ENCODE measurements at places on chromosomes 6 and 20.

- no peak for DNase-seq
Measured at GRCh38 chr6:37205997-37206340, 36.0 kb downstream of the PIM1 start.

GRCh38 chr20:62234339-62234738 is 4.0 kb upstream of the OSBPL2 start:
- DNase-seq, result no peak

DNA sequence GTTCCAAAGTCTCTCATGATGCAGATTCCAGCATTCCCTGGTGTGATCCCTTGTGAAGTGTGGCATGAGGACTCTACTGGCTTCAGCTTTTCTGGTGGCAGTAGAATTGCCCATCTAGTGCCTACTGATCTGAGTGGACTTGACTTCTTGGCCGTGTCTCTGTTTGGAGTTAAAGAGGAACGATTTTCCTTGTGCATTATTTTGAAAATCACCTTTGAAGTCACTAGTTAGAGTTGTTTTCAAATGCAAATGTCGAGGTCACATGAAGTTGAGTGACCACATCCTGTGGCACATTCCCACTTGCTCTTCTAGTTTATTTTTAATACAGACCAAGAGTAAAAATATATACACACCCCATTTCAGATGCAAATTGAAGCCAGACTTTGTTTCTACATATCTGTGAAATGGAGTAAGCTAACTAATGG is 270.7 kb upstream of the TAB2 start:
- DNase-seq, result no peak

- no peak for DNase-seq
Measured at GRCh38 chr6:137709424-137710236, 157.4 kb upstream of the TNFAIP3 start.

DNA sequence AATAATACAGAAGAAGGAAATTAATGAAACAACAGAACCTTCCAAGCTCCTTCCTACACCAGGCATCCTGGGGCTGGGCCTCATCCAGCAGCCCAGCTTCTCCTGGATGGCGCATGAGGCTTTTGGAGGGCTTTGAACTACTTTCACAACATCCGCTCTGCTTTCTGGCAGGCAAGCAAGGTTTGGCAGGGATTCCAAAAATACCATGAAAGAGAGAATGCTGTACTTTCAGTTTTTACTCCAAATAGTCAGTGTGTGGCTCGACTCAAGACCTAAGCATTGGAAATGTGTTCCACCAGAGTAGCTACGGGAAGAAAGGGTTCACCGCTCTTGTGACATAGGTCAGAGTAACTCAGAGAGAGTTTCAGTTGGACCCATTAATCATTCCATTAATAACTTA is 125.4 kb downstream of the OPRM1 start:
- DNase-seq, result no peak

DNA sequence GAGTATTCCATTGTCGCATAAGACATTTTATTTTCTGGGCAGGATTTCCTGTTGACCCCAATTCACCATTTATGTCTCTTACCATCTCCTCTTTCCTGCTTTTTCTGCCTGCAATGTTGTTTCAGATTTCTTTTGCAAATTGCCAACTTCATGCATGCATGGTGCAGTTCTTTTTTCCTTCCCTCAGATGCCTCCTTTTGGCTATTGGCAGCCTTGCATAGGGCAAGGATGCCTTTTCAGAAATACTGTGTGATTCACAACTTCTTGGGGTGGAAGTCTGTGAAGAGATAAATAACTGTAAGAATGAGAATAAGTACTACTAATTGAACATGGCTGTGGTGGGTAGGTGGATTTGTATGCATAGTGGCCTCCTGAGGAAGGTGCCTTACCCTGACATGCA is 116.7 kb downstream of the SOX4 start:
- DNase-seq, result no peak

- peak; percentile 35 for DNase-seq
Measured at GRCh38 chr6:158374020-158374419, 61.8 kb downstream of the TULP4 start.

DNA sequence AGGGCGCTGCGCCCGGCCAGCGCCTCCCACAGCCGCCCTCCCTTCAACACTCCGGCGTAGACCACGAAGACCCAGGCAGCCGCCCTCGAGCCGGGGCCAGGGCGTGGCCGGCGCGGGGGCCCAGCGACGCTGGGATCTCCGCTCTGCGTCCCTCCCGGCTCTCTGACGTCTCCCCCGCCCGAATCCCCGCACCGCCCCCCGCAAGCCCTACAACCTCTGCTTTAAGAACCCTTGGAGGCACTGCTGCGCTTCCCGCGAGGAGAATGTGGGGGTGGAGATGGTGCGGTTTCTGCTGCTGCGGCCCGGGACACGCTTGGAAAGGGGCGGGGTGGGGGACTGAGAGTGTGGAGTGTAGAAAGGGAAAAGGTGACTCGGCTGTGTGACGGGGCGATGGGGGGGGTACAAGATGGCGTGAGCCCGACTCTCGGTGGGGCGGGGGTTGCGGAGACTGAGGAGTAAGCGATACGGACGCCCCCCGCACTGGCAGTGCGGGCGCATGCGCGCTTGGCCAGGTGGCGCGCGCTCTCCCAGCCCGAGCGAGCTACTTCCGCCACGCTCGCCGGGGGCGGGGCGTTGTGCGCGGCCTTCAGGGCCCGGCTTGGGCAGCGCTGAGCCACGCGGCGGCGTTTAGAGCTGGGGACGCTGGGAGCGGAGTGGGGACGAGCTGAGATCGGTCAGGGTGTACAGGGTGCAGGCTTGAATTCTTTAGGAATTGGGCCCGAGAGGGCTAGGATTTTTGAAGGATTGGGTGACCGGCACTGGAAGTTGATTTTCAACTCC is at the start of gene SUPT3H:
TSS of gene SUPT3H (minus strand) at position 381 of the 780 bp plus-strand sequence.
- DNase-seq, result peak; percentile 98

- no peak for DNase-seq
Measured at GRCh38 chr20:62774762-62775161, 21.5 kb upstream of the MRGBP start.

DNA sequence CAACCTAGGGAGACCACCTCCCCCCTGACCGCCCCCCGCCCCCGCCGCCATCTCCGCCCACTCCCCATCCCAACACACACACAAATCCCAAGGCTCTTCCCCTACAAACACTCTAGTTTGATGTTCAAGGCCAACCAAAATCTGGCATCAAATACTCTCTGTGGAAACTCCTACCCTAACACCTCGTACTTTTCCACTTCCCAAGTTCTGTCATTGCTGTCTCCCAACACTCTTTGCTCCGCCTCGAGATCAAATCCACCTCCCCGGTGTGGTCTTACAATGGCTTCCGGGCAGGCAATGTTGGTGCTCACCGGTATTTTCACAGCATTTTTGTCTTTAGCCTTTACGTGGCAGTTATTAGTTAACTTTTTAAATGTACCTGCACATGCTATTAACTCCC is 4.8 kb upstream of the QKI start:
- no peak for DNase-seq

GRCh38 chr6:41467061-41467460 is 79.1 kb upstream of the FOXP4 start:
- DNase-seq, result no peak

GRCh38 chr20:55333798-55334197 is 671.5 kb downstream of the CBLN4 start:
- DNase-seq, result no peak

GRCh38 chr20:12597551-12597950 is 411.2 kb upstream of the SPTLC3 start:
- no peak for DNase-seq

DNA sequence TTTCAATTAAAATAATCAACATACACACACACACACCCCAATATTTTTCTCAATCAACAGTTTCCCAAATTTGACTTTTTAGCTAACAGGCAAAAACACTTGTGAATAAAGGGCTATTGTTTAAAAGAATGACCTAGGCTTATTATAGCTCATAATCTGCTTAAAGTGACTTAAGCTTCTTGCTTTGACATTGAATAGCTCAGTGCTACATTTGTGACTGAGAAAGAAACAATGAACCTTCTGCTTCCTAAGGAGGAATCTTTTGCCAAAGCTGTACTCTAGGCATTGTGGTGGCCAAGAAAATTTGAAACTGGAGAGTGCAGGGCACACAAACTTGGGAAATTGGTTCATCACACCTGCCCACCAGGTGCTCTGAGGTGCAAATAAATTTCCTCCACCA is 282.0 kb downstream of the SYNE1 start:
- DNase-seq, result no peak

DNA sequence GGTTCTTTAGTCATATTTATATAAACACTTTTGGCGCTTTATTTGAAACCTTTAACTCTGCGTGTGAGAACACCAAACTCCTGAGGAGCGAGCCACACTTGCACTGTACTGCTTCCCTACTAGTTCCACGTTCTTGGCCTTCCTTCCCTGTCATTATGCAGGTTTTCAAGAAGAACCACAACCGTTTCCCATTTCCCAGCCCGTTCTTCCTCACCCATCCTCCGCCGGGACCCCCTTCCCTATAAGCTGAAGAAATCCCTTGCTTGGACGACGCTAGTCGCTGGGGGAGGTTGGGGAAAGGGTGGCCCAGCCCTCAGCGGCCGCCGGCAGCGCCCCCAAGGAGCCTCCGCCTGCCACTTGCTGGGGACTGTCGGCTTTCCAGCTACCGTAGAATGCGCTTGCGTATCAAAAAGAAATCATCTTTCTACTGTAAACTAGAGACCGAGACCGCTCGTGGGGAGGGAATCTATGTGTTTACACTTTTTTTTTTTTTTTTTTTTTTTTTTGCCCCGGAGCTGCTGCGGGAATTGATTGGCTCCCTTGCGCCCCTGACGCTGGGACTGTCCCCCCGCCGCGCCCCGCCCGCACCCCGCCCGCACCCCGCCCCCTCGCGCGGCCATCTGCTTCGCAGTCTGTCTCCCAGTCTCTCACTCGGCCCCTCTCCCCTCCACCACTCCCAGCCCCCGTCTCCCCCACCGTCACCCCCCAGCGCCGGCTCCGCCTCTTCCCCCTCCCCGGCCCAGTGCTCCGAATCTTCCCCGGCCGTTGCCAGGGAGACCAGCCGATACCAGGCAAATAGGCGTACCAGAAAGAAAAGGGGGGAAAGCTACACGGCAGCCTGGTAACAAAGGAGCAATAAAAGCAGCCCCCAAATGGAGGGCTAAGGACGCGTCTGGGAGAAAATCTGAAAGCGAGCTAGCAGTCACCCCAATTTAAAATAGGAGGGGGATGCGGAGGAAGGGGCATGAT is 2.3 kb upstream of the MARCKS start:
- peak; percentile 21 for DNase-seq

DNA sequence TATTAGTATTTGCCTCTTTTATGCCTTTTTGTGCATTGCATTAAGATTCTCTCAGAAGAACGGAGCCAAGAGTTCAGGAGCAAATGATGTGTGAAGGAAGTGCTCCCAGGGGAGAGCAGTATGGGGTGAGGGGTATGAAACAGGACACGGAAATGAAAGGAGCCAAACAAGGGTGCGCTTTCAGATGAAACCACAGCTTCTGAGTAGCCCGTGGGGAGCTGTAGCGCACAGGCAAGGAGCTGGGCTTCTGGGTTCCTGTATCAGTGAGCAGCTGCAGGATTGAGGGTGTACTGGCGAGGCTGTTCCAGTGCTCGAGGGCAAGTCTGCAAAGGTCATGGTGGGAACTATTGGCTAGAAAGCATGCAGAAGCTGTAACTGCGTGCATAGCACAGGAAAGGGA is 25.4 kb downstream of the ANKEF1 start:
- DNase-seq, result peak; percentile 24

DNA sequence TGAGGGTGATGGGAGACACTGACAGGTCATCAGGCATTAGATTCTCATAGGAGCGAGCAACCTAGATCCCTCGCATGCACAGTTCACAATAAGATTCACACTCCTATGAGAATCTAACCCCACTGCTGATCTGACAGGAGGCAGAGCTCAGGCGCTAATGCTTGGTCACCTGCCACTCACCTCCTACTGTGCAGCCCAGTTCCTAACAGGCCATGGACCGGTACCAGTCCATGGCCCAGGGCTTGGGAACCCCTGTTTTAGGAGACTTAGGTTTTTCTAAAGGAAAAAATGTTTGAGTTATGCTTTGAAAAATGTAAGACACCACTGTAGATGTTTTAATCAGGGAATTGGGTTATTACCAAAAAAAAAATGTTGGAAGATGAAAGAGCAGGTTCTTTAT is 6.7 kb downstream of the HLA-E start:
- DNase-seq, result no peak

- DNase-seq, result no peak
Measured at GRCh38 chr20:20027284-20027683, 10.1 kb downstream of the NAA20 start.

GRCh38 chr6:164547076-164547475 is 762.3 kb downstream of the C6orf118 start:
- DNase-seq, result no peak

GRCh38 chr6:56856036-56856580 is 98.8 kb upstream of the BEND6 start:
- DNase-seq, result no peak

DNA sequence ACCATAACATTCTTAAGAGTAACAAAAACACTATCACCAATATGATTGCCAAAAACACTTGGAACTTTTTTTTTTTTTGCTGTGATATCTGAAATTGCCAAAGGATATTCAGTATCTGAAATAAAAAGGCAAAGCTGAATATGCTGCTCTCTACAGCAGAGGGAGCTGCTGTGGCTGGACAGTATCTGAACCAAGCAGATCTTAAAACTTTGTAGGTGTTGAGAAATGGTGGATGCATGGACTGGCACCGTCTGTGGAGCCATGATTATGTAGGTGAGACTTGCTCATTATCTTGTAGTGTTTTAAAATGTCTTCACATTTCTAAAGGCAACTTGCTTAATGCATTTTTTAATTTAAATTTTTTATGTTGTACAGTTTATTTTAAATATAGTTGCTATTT is 9.2 kb downstream of the PDCD2 start:
- peak; percentile 42 for DNase-seq

GRCh38 chr6:160519603-160520042 is 144.5 kb downstream of the LPA start:
- peak; percentile 65 for DNase-seq

DNA sequence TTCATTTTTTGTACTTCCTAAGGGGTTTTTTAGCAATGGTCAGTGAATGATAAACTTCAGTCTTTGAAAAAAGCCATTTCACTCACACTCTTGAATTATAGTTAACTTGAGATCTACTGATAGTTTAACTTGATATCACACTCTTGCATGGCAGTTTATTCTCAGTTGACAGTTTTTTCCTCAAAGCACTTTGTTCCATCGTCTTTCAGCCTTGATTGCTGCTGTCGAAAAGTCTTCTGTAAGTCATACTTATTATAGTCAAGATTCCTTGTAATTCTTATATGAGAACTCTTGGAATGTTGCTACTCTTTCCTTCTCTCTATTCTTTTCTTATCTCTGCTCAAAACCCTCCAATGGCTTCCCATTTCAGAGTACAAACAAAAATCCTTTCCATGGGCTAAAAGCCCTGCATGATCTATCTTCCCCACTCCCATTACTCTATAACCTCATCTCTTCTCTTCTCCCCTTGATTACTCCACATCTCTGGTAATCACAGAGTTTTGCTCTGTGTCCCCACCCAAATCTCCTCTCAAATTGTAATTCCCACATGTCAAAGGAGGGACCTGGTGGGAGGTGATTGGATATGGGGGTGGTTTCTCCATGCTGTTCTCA is 31.2 kb downstream of the ZHX3 start:
- no peak for DNase-seq
